ENCODE measurements at places on chromosomes 3 and 15.

DNA sequence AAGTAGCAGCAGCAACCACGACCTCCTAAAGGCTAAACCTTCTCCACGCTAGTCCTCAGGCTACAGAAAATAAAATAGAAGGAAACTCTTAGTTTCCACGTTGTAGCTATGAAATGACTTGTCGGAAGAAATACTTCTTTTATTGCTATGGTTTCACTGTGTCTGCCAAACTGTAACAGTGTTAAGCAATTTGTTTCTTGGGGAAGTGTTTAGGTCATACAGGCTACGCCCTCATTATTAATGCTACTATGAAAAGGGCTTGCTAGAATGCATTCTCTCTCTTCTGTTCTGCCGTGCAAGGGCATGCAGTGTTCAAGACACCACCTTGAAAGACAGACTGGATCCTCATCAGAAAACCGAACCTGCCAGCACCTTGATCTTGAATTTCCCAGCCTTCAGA is 462.7 kb downstream of the PLOD2 start:
- DNase-seq = no peak

DNA sequence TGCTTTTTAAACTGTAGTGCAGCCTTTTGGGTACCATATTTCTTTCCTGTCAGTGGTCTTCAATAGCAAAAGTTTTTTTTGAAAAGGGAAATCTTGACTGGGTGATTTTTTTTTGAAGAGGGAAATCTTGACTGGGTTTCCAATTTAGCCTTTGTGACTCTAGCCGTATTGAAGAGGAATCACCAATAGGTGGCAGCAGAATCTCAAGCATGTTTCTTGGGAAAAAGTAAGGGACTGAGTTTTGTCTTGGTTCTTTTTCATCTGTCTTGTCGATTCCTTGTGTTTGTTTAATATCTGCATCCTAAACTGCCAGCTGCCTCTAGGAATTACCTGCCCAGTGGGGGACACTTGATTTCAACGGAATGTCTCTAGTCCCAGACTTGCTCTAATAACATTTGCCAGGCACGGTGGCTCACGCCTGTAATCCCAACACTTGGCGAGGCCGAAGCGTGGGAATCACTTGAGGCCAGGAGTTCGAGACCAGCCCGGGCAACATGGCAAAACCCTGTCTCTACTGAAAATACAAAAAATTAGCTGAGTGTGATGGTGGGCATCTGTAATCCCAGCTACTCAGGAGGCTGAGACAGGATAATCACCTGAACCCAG is 89.2 kb downstream of the RBPMS2 start:
- no peak for DNase-seq

GRCh38 chr3:40930756-40931155 is 268.5 kb upstream of the CTNNB1 start:
- DNase-seq = no peak

GRCh38 chr15:40590667-40591050 is 3.4 kb upstream of the KNL1 start:
- DNase-seq = no peak

DNA sequence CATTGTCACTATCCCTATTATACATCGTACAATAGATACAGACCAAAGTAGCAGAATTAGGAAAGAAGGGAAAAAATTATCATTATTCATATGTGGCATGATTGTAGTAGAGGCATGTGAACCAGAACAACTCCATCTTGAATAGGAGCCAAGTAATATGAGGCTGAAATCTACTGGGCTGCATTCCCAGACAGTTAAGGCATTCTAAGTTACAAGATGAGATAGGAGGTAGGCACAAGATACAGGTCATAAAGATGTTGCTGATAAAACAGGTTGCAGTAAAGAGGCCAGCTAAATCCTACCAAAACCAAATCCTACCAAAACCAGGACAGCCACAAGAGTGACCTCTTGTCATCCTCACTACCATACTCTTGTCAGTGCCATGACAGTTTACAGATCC is 1035.4 kb upstream of the SEMA6D start:
- no peak for DNase-seq

GRCh38 chr3:65094723-65095122 is 406.9 kb upstream of the ADAMTS9 start:
- DNase-seq = no peak

DNA sequence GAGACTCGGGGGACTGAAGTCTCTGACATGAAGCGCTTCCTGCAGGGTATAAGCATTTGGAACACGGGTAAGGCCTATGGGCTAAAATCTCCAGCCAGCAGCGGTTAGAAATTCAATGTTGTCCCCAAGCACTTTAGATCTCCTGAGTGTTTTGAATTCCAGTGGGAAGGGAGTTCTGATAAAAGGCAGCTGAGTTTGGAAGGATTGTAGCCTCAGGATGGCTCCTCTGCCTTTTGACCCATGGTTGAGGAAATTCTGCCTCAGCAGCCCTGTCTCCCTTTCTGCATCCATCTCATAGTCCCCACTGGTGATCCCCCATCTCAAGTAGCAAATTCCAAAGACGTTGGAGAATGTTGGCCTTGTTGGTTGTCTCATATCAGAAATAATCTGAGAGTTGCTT is 24.2 kb upstream of the HACD2 start:
- no peak for DNase-seq

GRCh38 chr3:46613313-46614005 is 1.1 kb downstream of the FAM240A start:
- DNase-seq = no peak

GRCh38 chr15:26580943-26581342 is 191.9 kb downstream of the GABRB3 start:
- no peak for DNase-seq

DNA sequence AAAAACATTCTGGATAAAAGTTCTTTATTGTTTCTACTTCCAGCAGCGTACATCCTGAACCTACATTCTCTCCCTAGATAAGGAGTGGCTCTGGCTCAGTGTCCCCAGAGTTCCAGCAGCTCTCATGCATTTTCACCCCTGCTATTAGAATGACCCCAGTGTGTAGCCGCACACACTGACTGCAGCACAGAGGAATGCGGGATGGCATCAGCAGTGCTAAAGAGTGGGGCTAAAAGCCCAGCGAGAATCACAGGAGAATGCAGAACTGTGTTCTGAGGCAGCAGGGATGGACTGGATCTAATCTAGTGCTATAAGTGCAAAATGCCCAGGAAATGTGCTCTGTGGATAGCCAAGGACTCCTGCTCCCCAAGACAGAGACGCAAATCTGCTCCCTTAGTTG is 66.4 kb upstream of the TJP1 start:
- DNase-seq = no peak

GRCh38 chr3:173191611-173192010 is 50.6 kb upstream of the SPATA16 start:
- no peak for DNase-seq

GRCh38 chr15:79896131-79896633 is 632 bp downstream of the MTHFS start:
- DNase-seq = no peak

- no peak for DNase-seq
Observed at GRCh38 chr3:72587282-72587681, 261.0 kb downstream of the SHQ1 start.

GRCh38 chr3:161674402-161674801 is 177.8 kb downstream of the OTOL1 start:
- DNase-seq = no peak

GRCh38 chr15:46933332-46933731 is 784.0 kb upstream of the SEMA6D start:
- DNase-seq = no peak

GRCh38 chr3:44832032-44832431 is 29.7 kb upstream of the TMEM42 start:
- DNase-seq = no peak

DNA sequence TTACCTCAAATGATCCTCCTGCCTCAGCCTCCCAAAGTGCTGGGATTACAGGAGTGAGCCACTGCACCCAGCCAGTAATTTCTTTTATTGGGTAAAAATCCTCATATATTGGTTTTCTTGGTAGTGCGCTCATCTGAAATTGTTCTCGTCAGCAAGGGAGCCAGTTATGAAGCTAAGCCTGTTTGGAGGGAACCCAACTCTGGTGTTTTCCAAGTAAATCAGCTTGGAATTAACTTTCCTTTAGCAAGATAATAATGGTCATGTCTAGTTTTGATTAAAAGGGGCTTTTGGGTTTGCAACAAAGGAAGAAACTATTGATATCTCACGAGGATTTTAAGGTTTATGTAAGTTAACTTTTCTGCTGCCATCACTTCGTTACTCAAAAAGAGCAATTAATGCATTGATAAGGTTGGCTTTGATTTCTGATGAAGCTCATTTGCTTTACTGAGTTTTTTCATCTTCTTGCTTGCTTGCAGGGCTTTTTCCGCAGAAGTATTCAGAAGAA is 72.7 kb downstream of the RARB start:
- no peak for DNase-seq
